ENCODE measurements at places on chromosomes 6 and 20.

GRCh38 chr20:1423625-1424106 lies 30.8 kb upstream of the FKBP1A start:
- DNase-seq = no peak

GRCh38 chr6:3905945-3906845 lies 57.0 kb downstream of the FAM50B start:
- no peak for DNase-seq

DNA sequence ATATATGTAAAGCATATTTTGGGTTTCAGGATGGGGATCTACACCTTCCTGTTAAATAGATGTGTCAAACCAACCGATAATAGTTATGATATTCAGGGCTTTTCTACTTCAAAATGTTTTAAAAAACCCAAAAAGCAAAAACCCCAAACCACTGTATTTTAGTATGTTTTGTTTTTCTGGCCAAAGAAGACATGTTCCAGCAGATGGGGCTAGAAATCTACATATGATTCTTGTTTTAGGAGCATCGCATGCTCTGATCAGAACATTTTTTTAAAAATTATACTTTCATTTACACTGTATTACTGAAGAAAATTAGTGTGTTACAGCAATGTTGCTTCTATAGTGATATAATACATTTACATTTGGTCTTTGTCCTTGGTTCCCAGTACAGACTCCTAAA lies 11.0 kb downstream of the RMND1 start:
- no peak for DNase-seq

GRCh38 chr6:61809004-61809595 lies 476.9 kb downstream of the KHDRBS2 start:
- DNase-seq = no peak

DNA sequence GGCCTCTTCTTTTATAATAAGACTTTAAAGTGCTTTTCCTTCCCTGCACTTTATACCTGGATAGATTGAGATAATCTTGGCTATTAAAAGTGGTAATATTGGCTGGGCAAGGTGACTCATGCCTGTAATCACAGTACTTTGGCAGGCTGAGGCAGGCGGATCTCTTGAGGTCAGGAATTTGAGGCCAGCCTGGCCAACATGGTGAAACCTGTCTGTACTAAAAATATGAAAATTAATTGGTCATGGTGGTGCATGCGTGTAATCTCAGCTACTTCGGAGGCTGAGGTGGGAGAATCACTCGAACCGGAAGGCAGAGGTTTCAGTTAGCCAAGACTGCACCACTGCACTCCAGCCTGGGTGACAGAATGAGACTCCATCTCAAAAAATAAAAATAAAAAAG lies 197.1 kb upstream of the RGS17 start:
- DNase-seq = no peak

DNA sequence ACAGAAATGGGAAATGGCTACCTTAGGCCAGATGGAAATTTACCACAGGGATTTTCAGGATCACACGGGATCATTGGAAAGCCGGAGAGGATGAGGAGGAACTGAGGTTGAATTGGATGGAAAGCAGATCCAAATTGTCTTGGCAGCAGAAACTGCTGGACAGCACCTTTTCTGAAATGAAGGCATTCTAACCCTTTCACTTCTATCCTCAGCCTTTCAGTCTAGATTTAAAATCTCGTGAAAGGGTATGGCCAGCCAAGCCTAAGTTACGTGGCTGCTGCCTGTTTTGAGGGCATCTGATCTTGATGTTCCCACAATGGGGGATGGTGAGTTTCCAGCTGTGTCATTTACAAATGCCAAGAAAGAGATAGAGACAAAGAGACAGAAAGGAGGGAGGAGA lies 358.2 kb downstream of the KIF16B start:
- no peak for DNase-seq

- DNase-seq = no peak
These were observed 165.5 kb upstream of the BMP5 start for GRCh38 chr6:56040889-56041301.

DNA sequence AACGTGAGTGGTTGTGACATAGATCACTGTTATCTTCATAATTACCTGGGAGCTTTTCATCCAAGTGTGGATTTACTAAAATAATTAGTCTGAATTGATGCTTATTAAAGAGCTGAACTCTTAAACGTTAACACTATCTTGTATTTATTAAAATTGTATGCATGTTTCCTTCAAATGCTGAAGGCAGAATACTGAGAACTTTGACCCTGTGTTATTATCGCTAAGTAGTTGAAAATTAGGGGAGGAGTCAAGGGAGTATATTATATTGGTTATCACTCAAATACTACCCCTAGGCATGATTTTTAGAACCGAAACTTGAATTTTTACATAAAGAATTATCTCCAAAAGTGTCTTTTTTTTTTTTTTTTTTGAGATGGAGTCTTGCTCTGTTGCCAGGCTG lies 5.8 kb downstream of the VAPB start:
- DNase-seq = no peak

DNA sequence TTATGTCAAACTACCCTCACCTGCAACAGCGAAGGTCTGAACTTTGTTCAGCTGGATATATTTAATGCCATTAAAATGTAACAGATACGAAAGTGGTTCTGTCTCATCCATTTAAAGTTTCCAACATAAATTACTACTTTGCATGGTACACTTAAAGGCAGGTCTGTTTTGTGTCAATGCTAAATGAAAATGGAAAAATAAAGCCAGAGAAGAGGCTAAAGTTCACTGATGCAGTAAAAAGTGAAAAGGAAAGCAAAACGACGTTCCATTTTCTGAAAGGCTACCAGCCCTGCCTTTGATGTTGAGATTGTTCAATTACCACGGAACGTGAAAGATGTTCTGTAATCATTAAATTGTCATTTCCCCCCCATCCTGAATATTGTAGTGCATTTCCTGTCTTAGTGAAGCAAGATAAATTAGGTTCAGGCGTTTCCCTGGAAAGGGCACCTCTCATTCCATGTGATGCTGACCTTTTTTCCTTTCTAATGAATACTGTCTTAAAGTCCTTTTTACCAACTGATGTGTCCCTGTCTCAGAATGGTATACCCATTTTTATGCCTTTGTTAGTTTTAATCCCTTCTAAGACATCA lies 334.7 kb upstream of the JAG1 start:
- no peak for DNase-seq

GRCh38 chr6:47489995-47490394 lies 12.4 kb downstream of the CD2AP start:
- no peak for DNase-seq

DNA sequence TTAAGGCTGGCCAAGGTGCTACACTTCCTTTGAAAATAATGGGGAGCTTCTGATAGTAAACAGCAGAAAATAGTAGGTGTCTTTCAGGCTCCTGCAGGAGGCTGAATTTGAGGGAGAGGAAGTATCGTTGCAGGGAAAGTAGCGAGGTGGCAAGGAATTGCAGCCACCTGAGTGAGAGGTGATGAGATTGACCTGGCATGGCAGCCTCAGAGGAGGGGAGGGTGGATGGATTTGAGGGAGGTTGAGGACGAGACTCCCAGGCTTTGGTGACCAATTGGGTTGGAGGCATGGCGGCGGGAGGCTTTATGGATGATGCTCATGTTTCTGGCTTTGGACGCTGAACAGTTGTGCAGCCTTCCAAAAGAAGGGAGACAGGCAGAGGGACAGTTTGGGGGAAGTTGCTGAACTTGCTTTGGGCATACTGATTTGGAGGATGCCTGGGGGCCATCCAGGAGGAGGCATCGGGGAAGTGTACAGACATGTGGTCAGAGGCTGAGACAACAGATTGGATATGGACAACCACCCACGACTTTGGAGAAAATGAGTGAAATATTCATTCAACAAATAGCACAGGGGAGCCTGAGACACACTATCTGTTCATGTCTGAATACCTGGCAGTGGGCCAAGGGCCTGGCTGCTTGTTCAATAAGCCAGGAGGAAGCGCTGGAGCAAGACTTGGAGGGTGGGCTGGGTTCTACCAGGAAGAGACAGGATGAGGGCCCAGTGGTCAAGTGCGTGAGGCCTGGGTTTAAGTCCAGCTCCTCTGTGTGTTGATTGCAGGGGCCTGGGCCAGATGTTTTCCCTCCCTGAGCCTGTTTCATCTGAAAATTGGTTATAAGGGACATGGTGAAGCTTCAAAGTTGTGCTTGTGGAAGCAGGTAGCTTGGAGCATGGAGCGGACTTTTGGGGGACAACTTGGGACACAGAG lies 113.2 kb downstream of the CEBPB start:
- DNase-seq = no peak

GRCh38 chr20:40628877-40629276 lies 60.2 kb downstream of the MAFB start:
- DNase-seq = no peak

DNA sequence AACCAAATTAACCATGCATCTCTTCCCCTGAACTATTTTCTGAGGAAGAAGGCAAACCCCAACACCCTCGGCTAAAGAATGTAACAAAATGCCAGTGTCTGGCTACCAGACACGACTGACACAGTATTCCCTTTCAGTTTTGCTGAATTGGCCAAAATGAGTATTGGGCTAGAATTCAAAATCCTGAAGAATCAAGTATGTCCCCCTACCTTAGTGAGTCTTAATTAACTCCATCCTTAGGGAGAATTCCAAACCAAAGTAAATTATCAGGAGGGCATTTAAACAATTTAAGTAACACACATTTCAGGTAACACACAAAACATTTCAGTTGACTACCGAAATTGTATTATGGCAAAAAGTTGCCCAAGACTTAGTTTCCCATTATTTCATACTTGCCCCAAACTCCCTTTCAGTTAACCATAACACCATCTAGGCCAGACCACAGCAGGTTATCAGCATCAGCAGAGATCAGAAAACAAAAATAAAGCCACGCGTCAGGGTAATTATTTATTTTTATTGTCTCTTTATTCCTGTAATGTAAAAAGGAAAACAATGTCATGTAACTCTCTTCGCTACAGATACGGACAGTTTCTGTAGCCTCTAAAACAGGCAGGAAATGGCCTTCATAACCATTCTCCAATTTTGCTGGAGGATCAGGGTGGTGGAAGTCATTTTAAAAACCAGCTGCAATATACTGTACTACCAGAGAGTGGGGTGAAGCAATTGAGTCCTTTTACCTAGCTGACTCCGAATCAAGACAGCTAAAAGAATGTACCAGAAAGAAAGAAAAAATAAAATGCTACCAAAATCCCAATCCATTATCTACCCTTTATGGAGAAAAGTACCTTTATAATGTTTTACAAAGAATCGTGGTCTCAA lies 1.9 kb downstream of the SNX5 start:
- DNase-seq = no peak

DNA sequence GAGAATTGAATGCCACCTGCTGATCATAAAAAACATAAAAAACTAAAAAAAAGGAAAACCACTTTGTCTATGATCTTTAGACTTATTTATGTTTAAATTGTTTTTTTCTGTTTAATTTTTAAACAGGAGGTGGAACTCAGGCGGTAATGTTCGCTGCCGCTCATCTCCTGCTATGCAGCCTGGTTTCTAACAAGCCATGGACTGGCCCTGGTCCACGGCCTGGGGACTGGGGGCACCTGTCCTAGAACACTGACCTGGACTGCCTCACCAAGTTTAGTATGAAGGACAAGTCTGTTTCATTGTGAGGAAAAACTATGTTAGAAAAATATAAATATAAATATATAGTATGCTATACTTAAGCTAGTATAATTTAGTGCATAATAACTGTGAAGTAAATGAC lies 27.0 kb upstream of the IFNGR1 start:
- DNase-seq = no peak

- no peak for DNase-seq
These were observed 108.1 kb downstream of the DTNBP1 start for GRCh38 chr6:15554728-15555100.

- DNase-seq = no peak
These were observed 431.5 kb downstream of the HACE1 start for GRCh38 chr6:104428184-104428583.

Data from activated naive CD4-positive, alpha-beta T cell treated with anti-CD3 and anti-CD28 coated beads, Interleukin-2, amount 50 U/mL, for 16 hours (primary cell).